ENCODE measurements at places on chromosomes 2 and 18.

GRCh38 chr2:144429396-144430112 is 90.4 kb downstream of the ZEB2 start:
- peaks cover 7% of the 10 kb centered on the region for H3K36me3 ChIP-seq
- peaks cover 7% of the 10 kb centered on the region for H3K27me3 ChIP-seq
- DNase-seq = no peak
- H3K27ac ChIP-seq = no peak overlapping the region
- H3K4me3 ChIP-seq = no peak overlapping the region

DNA sequence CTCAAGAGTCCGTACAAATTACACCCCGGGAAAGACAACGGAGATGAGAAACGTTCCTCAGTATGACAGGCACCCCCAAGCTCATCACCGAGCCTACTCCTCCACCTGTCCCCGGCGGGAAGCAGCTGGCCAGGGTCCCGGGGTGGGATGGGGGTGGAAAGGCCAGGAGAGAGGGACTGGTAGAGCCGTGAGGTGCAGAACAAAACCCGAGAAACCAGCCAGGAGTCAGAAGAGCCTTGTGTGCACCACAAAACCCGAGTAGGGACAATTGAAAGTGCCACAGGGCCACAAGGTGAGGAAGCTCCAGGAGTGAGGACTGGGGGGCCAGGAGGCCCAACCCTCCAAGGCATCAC is 75.5 kb upstream of the SALL3 start:
- H3K4me3 ChIP-seq = no peak overlapping the region
- no peak overlapping the region for H3K27ac ChIP-seq
- no peaks in the 10 kb centered on the region for H3K27me3 ChIP-seq
- DNase-seq = no peak
- no peaks in the 10 kb centered on the region for H3K4me1 ChIP-seq

DNA sequence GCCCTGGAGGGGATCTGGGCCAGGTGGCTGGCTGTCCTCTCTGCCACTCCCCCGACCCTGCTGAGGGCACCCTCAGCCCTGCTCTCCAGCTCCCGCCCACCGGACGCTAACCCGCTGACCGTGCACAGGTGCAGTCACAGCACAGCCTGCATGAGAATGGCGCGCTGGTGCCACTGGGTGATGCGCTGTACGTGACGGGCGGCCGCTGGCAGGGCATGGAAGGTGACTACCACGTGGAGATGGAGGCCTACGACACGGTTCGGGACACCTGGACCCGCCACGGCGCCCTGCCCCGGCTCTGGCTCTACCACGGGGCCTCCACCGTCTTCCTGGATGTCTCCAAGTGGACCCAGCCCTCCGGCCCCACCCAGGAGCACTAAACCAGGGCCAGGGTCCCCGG is 8.1 kb upstream of the ERFE start:
- peaks cover 3% of the 10 kb centered on the region for H3K4me1 ChIP-seq
- H3K36me3 ChIP-seq = no peaks in the 10 kb centered on the region
- H3K27ac ChIP-seq = no peak overlapping the region

GRCh38 chr2:200419325-200419724 is 90.5 kb downstream of the KCTD18 start:
- peaks cover 4% of the 10 kb centered on the region for H3K4me1 ChIP-seq
- no peak overlapping the region for H3K27ac ChIP-seq
- DNase-seq = no peak

DNA sequence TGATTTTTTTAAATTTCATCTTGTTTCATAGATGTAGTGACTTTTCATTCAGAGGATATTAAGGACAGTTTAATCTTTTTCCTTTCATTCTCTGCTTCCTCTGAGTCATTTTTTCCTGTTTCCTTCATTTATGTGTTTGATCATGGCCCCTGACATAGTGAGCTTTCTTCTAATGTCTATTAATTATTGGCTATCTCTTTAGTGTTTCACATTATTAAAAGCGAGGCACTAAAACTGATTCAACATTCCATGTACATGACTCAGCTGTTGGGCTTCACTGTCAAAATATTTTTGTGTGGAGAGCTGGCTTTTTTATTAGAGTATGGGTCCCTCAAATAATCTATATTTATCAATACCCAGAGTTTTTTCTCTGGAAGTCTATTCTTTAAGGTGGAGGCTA is 125.8 kb downstream of the THSD7B start:
- no peak for DNase-seq
- H3K4me1 ChIP-seq = no peaks in the 10 kb centered on the region
- no peak overlapping the region for H3K27ac ChIP-seq
- no peaks in the 10 kb centered on the region for H3K27me3 ChIP-seq
- no peak overlapping the region for H3K4me3 ChIP-seq

DNA sequence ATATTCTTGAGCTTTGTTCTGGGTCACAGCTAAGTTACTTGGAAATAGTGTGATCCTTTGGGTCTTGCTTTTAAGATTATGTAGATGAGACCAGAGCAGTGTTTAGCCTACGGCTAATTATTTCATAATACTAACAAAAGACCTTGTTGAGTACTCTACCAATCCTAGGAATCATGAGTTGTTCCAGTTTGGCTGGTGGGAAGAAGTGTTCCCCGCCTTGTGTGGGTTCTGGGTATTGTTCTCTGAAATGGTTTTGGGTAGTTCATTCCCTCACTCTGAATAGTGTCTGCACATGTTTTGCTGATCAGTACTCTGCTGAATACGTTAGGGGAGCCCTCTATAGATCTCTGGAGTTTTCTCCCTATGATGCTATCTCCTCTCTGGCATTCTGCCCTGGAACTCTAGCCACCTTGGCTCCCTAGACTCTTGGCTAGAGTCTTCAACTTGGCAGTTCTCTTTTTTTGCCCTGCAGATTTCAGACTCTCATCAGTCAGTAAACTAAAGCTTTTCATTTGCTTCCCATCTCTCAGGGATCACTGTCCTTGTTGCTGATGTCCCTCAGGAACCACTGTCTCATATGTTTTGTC is 48.4 kb downstream of the NEMP2 start:
- no peak overlapping the region for H3K4me3 ChIP-seq
- no peak overlapping the region for H3K27ac ChIP-seq

DNA sequence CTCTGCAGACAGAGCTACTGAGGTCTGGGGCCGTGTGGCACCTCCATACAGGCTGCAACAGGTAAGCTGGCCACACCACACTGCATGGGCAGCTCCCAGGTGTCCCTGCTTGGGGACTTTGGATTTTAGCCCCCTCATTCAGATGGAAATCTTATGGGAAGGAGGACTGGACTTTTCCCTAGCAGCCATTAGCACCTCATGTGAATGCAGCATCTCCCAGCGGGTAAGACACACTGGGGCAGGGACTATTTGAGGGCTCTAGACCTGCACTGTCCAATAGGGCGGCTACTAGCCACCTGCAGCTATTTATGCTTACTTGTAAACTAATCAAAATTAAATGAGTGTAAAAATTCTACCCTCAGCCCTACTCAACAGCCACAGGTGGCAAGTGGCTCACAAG is 34.2 kb upstream of the GLI2 start:
- no peaks in the 10 kb centered on the region for H3K4me1 ChIP-seq
- H3K27me3 ChIP-seq = peaks cover 11% of the 10 kb centered on the region
- no peak overlapping the region for H3K27ac ChIP-seq
- H3K36me3 ChIP-seq = no peaks in the 10 kb centered on the region
- no peak for DNase-seq

GRCh38 chr18:63936156-63936931 is 12.8 kb upstream of the HMSD start:
- H3K4me1 ChIP-seq = no peaks in the 10 kb centered on the region
- no peaks in the 10 kb centered on the region for H3K36me3 ChIP-seq
- peak; percentile 66 for DNase-seq
- H3K27ac ChIP-seq = no peak overlapping the region
- H3K27me3 ChIP-seq = peaks cover 15% of the 10 kb centered on the region

GRCh38 chr2:25076749-25077148 is 34.9 kb downstream of the EFR3B start:
- DNase-seq = no peak
- H3K4me3 ChIP-seq = no peak overlapping the region
- no peaks in the 10 kb centered on the region for H3K4me1 ChIP-seq
- no peak overlapping the region for H3K27ac ChIP-seq
- peaks cover 29% of the 10 kb centered on the region for H3K27me3 ChIP-seq

GRCh38 chr18:49368876-49369440 is 91.5 kb downstream of the DYM start:
- no peak overlapping the region for H3K4me3 ChIP-seq
- H3K4me1 ChIP-seq = peaks cover 2% of the 10 kb centered on the region
- no peak for DNase-seq
- no peaks in the 10 kb centered on the region for H3K27me3 ChIP-seq

- no peak for DNase-seq
- H3K27ac ChIP-seq = peak overlapping the region; percentile 52
- peaks cover 12% of the 10 kb centered on the region for H3K36me3 ChIP-seq
- no peak overlapping the region for H3K4me3 ChIP-seq
- H3K27me3 ChIP-seq = no peaks in the 10 kb centered on the region
Measured at GRCh38 chr2:157894694-157895435, 18.7 kb upstream of the ACVR1 start.

- no peak overlapping the region for H3K27ac ChIP-seq
- no peak overlapping the region for H3K4me3 ChIP-seq
- DNase-seq = peak; percentile 10
- peaks cover 7% of the 10 kb centered on the region for H3K4me1 ChIP-seq
- no peaks in the 10 kb centered on the region for H3K36me3 ChIP-seq
Measured at GRCh38 chr2:217434180-217434975, 568.4 kb downstream of the TNS1 start.

DNA sequence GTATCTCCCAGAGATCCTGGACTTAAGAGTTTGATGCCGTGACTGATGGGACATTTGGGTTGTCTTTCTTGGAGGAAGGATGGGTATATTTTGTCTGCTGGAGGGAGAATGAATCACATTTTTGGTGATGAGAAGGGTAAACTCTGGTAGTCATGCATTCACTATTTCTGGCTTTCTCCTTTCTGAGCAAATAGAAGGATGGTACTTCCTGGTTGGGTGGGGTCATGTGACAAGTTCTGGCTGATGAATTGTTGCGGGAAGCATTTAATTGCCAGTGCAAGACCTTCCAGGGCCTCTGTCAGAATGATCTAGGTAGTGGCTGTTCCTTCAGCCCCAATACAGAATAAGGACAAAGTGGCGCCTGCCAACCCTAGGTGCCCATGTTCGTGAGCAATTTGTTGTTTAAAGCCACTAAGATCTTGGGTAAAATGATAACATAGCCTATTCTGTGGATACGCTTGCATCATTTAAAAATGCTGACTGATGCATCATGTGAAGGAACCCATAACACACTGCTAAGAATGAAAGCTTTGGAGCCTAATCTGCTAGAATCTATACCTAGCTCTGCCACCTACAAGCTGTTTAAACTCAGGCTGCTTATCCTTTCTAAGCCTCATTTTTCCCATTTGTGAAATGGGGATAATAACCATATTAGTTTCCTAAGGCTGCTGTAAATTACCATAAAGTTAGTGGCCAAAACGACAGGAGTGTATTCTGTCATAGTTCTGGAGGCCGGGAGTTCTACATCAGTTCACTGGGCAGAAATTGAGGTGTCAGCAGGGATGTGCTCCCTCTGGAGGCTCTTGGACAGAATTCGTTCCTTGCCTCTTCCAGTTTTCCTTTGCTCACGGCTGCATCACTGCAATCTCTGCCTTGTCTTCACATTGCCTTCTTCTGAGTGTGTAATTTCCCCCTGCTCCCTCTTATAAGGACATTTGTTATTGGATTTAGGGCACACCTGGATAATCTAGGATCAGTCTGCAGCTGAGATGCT is 281.3 kb downstream of the AGPS start:
- peaks cover 8% of the 10 kb centered on the region for H3K4me1 ChIP-seq
- no peak for DNase-seq
- no peaks in the 10 kb centered on the region for H3K36me3 ChIP-seq
- no peak overlapping the region for H3K27ac ChIP-seq

DNA sequence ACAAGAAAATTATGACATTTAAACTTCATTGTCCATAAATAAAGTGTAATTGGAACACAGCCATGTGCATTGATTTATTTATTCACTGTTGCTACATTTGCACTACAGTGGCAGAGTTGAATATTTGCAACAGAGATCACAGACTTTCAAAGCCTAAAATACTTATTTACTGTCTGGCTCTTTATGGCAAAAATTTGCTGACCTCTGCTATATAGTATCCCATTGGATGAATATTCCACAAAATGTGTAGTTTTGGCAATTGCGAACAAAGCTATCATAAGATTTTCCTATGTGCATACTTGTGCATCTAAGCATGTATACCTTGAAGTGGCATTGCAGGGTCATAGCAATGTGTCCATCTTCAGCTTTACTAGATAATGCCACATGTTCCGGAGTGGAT is 32.1 kb downstream of the CCDC85A start:
- no peaks in the 10 kb centered on the region for H3K4me1 ChIP-seq
- H3K36me3 ChIP-seq = no peaks in the 10 kb centered on the region
- no peak overlapping the region for H3K27ac ChIP-seq
- DNase-seq = no peak

- no peak overlapping the region for H3K27ac ChIP-seq
- peaks cover 66% of the 10 kb centered on the region for H3K4me1 ChIP-seq
- H3K4me3 ChIP-seq = no peak overlapping the region
- DNase-seq = no peak
Measured at GRCh38 chr2:96533292-96534073, 3.1 kb upstream of the ARID5A start.

DNA sequence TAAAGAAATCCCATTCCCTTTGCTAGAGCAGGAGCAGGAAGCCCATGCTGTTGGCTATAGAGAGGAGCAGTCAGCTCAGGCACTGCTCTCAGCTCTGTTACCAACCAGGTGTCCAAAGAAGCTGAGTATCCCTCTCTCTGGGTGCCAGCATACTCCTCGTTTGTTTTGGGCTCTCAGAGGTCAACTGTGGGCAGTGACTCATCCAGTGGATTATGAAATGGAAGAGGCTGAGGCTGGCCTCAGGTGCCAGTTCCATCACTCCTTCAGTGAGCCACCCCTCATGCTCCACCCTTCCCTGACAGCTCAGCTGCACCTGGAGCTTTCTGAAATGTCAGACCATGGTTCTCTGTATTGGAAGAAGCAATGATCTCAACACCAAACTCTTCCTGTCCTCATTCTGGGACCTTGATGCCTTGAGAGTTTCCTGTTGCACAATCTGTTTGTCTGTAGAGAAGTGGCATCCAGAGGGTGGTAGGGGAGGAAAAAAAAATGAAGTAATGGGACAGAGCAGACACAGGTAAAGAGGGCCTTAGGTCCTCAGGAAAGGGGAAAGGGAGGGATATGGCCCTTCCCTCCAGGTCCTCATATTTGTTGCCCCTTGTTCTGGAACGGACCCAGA is 31.2 kb upstream of the EN1 start:
- H3K36me3 ChIP-seq = no peaks in the 10 kb centered on the region
- H3K27ac ChIP-seq = no peak overlapping the region
- no peaks in the 10 kb centered on the region for H3K27me3 ChIP-seq
- H3K4me3 ChIP-seq = no peak overlapping the region

GRCh38 chr2:76563730-76564129 is 853.0 kb upstream of the GCFC2 start:
- no peaks in the 10 kb centered on the region for H3K4me1 ChIP-seq
- DNase-seq = no peak
- H3K27ac ChIP-seq = no peak overlapping the region
- H3K27me3 ChIP-seq = no peaks in the 10 kb centered on the region
- H3K4me3 ChIP-seq = no peak overlapping the region

GRCh38 chr2:105615305-105615704 is 129.4 kb upstream of the NCK2 start:
- H3K4me3 ChIP-seq = no peak overlapping the region
- no peak overlapping the region for H3K27ac ChIP-seq
- no peaks in the 10 kb centered on the region for H3K36me3 ChIP-seq
- no peaks in the 10 kb centered on the region for H3K27me3 ChIP-seq
- no peak for DNase-seq
